Substantia nigra (tissue), 51 donors: ENCODE measurements at places on chromosomes 3 and 15.
A peak's percentile ranks its signal among the peaks of the same experiment; 100 is the strongest.

DNA sequence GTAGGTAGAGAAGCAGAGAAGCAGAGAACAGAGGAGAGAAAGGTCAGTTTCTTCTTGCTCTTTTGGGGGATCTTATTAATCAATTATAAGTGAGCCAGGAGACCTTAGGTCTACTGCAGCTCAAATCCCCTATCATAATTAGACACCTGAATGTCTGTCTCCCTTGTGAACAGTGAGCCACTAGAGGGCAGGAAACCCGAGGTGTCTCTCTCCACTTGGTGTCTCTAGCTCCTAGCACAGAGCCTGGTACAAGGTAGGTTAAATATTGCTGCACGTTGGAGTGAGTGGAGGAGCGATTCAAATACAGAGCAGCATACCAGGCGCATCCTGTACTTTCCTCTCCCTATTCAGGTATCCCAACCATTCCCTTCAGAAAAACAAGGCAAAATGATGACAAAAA, 2.0 kb upstream of the ST8SIA2 start:
- no peak for DNase-seq

DNA sequence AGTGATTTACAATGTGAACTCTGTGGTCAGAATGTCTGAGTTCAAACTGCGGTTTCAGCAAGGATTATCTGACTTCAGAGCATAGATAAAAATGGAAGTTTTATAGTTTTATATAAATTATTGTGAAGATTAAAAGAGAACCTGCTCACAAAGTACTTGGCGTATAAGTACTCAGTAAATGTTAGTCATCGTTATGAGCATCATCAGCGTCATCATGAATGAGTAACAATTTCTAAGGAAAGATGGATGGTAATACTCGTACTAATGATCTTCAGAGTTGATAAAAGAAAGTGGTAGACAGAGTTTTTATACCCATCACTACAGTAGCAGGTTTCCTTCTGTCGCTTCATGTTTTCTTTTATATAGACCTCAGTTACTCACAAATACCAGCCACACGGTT, 341.8 kb downstream of the RAP2B start:
- no peak for DNase-seq

DNA sequence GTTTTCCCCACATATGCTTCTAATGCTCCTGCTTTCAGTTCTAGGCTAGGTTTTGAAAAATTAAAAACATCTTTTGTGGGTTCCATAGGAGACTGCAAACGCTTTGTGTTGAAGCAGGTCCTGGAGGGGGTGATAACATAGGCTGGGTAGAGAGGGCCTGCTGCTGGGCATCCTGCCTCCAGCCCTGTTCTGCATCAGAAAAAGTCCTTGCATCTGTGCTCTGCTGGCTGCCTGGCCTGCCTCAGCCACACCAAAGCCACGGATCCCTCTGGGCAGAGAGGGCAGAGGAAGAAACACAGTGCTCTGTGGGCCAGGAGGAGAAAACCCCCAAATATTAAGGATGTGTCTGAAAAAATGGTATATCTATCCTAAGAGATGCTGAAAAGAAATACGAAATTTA, 3.9 kb upstream of the ARPP21 start:
- peak; percentile 20 for DNase-seq

- DNase-seq = no peak
Observed at GRCh38 chr3:183244981-183245476, 8.0 kb upstream of the B3GNT5 start.

- no peak for DNase-seq
Observed at GRCh38 chr3:5232570-5232969, 45.1 kb downstream of the EDEM1 start.

GRCh38 chr3:34140616-34141015, 342.2 kb downstream of the PDCD6IP start:
- DNase-seq = no peak

DNA sequence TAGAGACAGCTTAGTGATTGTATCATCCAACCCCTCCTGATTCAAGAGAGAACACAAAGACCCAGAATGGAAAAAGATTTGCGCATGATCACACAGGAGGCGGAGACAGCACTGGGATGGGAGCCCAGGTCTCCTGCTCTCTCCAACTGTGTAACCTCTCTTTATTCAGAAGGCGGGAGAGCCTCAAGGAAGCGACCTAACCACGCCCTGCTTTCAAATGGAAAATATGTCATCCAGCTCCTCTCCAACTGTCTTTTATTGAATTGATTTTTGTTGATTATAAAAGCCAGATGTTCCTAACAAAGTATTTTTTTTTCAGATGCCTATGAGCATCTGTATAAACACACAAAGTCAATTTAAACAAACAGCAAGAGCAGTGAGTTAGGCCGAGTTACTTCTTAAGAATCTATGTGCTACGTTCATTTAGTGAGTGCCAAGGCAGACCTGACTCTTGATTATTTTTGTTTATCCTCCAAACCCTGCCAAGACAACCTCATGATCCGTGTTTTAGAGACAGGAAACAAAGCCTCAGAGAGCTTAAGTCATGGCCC, 74.5 kb downstream of the BFSP2 start:
- no peak for DNase-seq

GRCh38 chr3:123660900-123661299, 76.0 kb upstream of the HACD2 start:
- peak; percentile 82 for DNase-seq

DNA sequence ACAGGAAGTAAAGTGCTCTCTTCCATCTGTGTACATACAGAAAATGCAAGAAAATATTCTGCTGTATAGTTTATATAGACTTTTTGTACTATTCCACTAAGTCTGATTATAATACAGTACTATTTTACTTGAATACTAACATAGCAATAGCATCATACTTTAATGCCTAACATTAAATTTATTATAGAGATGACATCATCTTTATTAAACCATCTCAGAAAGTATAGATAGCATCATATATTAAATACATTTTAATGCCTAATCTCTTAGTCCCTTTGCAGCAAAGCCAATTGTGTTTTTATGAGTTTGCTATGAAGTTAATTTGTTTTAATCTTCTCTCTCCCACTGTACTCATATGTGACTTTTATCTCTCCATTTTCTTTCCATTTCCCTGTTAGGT, 39.7 kb upstream of the ZDHHC23 start:
- no peak for DNase-seq

GRCh38 chr3:11120091-11120805, 34.0 kb upstream of the HRH1 start:
- no peak for DNase-seq

DNA sequence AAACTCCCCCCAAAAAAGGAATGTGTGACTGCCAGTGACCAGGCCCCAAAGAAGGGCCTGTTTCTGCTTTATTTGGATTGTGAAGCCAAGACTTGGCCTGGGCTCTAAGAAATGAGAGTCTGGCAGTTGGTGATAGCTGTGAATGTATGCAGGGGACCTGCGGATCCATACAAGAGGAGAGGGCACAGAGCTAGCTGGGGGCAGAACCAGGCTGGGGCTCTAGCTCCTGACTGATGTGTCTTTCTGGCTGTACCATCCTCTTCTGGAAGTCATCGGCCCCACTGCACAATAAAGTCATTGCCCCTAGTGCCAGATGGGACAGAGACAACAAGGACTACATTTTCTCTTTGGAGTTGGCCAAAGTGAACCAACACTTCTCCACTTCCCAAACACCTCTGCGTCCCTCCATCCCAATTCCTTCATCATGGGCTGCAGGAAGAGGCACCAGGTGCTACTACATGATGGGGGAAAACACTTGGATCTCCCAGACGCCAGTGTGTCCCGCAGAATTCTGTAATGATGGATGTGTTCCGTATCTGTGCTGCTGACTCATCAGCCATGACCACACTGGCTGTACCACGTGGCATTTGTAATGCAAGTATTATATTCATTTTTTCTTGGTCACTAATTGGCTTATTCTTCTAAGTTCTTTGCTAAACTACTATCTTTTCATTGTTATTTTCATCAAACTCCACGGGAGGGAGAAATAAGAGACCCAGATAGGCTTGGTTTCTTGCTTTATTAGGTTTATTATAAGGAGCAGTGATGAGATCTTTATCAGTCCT, 1.7 kb upstream of the PLA2G4F start:
- DNase-seq = no peak

- no peak for DNase-seq
Observed at GRCh38 chr15:71891026-71891425, 80.7 kb downstream of the NR2E3 start.

DNA sequence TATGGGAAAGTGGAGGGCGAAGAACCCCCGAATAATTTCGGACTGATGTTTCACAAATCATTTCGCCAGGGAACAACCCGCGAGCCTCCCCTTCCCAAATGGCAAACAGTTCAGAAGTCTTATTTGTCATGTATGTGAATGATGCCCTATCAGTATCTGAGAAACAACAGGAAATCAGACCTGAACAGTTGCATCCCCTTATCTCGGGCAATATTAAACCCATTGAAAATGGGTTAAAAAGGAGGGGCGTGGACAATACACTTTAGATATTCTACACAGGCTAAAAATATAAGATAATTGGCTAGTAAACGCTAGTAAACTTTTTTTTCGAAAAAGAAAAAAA, 1003.3 kb upstream of the NR2F2 start:
- no peak for DNase-seq

GRCh38 chr3:179460260-179460659, 9.0 kb upstream of the GNB4 start:
- no peak for DNase-seq

DNA sequence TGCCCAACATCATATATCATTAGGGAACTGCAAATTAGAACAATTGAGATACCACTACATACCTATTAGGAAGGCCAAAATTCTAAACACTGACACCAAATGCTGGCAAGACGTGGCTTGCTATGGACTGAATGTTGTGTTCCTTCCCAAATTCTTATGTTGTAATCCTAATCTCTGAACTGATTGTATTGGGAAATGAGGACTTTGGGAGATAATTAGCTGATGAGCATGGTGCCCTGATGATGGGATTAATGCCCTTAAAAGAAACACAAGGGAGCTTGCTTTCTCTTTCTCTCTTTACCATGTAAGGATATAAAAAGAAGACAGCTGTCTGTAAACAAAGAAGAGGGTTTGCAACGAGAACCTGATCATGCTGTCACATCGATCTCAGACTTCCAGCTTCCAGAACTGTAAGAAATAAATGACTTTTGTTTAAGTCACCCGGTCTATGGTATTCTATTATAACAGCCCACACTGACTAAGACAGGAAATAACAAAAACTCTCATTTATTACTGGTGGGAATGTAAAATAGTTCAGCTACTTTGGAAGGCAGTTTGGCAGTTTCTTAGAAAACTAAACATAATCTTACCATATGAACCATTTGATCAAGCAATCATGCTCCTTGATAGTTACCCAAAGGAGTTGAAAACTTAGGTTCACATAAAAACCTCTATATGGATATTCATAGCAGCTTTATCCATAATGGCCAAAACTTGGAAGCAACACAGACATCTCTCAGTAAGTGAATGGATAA, 458.3 kb upstream of the CBLB start:
- no peak for DNase-seq

GRCh38 chr3:17752436-17752835, 10.0 kb upstream of the TBC1D5 start:
- DNase-seq = no peak

DNA sequence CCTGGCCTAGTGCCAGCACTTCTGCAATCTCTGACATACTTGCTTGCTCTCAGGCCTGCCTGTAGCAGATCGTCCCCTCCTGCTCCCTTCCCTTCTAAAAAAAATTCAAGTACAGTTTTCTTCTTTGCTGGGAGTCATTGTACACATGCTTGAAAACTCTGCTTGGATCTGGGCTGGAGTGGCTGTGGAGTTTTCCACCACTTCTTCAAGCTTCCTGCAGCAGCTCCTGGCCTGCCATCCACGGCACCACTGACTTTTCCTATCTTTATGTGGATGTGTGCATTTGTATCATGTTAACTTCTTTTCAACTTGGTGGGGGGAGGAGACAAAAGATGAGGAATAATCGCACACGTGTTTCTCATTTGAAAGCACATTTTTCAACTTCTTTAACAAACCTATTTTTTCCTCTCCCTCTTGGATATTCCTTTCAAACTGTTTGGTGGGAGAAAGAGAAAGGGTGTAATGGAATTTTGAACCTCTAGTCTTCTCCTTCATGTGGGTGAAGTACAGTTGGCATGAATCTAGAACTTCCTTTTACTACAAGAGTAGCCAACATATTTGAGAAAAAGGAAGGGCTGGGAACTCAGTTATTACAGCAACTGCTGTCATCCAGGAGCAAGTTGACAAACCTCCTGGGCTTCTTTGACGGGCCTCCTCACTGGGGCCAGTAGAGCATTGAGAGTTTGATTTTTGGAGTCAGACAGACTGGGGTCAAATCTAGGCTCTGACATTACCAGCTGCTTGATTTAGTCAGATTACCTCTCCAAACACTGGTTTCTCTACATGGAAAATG, 61.2 kb upstream of the LRTM1 start:
- DNase-seq = no peak

DNA sequence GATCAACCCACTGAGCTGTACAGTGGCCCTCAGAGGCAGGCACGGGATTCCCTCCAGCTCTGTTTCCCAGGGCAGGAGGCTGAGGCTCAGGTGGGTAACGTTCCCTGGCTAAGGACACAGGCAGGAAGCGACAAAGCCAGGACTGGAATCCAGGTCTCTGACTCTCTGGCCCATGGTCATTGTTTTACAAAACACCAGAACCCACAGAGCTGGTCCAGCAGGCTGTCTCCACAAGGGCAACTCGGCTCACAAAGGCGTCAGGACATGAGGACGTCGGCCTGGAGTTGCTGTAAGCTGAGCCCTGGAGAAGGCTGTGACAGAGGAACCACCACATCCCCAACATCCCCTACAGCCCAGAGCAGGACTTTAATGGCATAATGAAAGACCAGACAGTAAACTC, 30.7 kb downstream of the NUP210 start:
- no peak for DNase-seq

DNA sequence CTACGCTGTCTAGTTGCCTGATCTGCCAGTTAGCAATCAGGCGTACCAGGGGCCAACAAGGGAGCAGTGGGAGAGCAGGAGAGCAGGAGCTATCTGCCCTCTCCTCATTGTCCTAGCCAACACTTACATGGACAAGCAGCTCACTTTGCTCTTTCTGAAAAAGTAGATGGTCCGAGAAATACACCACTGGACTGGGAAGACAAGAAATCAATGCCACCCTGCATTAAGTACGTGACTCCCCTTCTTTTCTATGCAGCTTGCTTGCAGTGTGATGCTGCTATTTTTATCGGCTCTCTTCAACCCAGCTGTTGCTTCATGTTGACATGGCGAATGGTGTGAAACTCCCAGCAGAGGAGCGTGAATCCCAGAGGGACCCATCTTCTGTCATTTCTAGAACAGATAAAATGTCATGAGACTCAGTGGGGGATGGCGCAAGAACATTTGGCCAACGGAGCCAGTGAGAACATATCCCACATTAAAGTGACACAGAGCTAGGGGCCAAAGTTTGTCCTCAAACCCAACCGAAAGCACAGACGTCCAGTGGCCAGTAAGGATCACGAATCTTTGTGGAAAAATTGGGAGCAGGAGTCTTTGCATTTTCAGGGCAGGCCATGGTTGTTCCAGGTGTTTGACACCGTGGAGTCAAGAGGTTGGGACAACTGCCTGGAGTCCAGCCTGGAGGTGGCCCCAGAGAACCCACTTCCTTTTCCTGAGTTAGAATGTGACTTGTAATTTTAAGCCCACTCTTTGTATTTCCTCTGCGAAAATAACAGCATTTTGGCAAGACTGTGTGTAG, 53.7 kb upstream of the MEF2A start:
- no peak for DNase-seq

GRCh38 chr15:42349186-42349585, 10.1 kb upstream of the CAPN3 start:
- no peak for DNase-seq

GRCh38 chr15:63187589-63188226, 1.7 kb upstream of the RAB8B start:
- no peak for DNase-seq

- DNase-seq = no peak
Observed at GRCh38 chr15:63668601-63669000, 71.4 kb downstream of the FBXL22 start.

- no peak for DNase-seq
Observed at GRCh38 chr15:58839485-58839884, 68.4 kb downstream of the MINDY2 start.
